CD4-positive, alpha-beta T cell treated with Interferon alpha-2 for 1 hour (primary cell): ENCODE measurements at places on chromosomes 3 and 15.

DNA sequence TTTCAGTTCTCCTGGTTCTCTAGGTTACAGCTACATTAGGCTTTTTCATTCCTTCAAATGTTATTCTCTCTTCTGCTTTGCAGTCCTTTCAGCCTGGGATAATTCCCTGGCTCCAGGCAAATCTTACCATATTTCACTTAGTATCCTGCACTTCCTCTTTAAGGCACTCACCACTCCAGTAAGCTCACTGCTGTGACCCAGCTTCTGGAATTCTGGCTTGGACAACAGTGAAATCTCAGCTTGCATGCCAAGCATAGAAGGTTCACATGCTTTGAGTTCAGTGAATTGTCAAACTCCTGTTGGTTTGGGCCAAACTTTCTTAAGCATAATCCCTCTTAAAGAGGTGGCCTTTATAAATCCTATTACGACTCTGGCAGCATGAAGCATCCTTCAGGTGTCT is 69.4 kb downstream of the SCN10A start:
- no peak for DNase-seq

DNA sequence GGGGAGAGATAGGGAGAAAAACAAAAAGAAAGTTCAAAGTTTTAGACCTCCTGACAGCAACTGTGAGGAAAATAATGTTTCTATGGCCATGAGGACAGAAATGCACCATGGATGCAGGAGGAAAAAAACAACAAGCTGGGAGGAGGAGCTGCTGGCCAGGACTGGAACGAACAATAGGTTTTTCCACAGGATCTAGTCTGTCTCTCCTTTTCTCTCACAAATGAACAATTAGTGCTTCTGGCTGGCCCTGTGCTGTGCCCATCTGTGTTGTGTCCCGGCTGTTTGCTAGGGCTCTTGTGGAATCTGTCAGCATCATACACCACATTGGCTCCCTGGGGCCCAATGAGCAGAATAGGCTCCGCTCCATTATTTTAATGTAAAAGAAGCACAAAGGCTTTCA is 15.2 kb downstream of the GK5 start:
- no peak for DNase-seq

DNA sequence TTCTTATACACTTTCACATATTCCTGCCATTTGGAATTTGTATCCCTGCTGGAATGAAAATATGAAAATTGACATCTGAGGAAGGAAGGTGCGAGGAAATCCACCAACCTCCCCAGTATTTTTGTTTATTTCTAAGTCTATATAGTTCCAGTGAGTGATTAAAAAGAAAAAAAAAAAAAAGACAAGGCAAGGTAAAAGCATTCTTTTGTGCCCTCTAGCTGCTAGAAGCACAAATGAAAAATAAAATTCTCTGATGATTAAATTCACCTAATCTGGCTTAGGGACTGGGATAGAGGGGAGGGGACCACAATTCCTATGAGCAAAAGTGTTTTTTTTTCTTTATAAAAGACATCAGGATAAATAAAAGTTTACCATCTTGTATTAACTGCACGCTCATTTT is 370.9 kb downstream of the NR2F2 start:
- no peak for DNase-seq

DNA sequence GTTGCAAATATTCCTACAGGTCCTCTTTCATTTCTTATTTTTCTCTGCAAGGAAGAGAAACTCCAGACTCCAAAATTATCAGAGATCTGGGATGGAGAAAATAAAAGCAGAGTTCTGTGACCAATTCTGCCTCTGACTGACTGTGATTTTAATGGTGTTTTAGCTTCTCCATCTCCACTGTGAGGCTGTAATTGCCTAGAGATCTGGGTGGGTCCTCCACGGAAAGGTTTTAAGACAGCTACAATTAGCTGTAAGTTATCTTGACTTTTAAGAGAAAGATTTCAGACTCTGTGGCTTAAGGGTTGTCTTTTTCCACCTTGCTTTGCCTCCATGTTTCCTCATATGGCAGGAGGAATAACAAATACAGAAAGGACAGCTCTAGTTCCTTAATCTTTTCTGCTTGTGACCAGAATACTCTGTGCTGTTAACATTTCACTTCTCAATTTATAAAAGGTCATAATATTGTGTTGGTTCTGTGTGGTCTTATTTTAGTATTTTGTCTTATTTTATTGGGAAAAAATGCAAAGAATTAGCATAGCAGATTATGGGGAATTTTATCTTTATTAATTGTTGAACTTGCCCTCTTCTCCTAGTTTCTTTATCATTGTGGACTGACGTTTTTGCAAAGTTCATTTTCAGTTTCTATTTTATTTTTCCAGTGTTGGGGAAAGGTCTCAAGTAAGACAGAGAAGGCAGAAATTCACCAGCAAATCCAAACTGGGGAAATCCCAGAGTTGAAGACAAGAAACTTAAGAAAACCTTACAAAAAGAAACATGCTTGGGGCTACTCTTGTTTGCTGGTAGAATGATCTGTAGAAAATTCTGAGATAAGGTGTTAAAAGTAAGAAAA is 157.9 kb downstream of the RAP2B start:
- DNase-seq, result no peak

DNA sequence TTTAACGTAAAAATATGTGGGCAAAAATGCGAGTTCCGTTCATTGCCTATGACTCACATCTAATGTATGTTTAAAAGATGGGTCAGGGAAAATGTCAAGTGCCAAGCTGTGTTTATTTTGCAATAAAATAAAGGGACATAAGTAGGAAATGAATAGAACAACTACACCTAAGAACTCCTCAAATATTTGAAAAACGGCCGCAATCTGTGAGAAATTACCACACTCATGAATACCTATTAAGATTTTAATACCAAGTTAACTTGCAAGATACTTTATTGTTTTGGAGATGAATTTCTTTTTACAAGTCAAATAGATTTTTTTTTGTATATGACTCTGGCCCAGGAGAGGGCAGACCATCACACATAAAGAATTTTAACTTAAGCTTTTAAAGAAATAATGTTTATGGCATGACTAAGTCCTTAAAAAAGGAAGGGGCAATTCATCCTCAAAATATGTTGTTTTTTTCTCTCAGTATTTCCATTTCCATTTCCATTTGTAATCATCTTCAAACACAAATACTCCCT is 152.7 kb downstream of the SUCNR1 start:
- DNase-seq, result no peak

- DNase-seq, result no peak
Measured at GRCh38 chr15:52005748-52006701, 13.0 kb upstream of the MAPK6 start.

GRCh38 chr3:185351396-185351795 is 11.5 kb upstream of the MAP3K13 start:
- DNase-seq, result no peak

GRCh38 chr15:73732930-73733329 is 20.2 kb downstream of the INSYN1 start:
- no peak for DNase-seq

- DNase-seq, result no peak
Measured at GRCh38 chr3:116000311-116000710, 377.0 kb downstream of the GAP43 start.

DNA sequence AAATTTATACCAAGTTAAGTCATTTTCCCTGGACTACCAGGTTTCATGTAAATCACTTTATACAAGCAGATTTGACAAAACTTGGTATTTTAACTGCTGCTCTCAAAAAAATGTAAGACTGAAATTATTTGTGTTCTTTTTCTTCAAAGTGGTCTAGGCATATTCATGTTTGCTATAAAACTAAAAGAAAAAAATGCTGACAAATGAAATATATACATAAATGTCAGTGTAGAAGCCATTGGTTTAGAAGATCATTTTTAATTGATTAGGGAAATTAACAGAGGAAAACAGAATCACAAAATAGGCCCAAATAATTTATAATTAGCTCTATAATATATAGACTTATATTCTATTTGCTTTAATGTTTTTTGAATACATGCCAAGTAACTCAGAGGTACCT is 523.2 kb downstream of the RBMS3 start:
- no peak for DNase-seq

DNA sequence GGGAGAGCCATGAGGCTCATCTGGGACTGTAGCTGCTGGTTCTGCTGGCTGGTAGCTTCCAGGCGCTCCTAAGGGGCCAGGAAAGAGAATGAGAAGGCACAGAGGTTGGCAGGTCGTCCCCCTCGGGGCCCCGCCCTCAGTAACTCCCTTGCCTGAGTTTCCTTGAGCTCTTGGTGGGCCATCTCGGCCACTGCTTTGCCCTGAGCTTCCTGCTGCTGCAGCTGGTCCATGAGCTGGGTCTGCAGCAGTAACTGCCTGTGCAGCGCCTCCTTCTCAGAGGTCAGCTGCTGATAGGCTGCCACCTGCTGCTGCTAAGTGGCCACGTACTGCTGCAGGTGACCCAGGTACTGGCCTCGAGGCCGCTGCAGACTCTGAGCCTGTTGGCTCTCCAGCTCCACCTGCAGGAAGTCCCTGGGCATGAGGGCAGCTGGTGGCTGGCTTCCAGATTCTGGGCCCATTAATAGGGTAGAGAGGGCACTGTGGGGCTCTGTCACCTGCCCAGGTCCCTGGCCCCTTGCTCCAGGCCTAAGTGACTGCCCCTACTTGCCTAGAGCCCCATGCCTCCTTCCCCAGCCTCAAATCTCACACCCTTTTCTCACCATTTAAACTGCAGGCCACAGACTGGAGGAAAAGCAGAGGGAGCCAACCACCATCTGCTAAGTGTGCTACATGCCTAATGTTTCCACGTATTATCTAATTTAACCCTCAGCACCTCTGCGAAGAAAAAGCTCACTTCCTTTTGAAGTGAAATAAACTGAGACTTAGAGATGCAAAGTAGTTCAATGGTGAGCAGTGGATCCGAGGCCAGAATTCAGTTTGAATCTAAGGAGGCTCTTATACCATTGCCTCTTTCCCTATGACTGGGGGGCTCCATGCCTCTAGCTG is 10.8 kb upstream of the VPS33B start:
- DNase-seq, result peak; percentile 54

GRCh38 chr3:143755978-143756377 is 92.3 kb downstream of the SLC9A9 start:
- DNase-seq, result no peak

- DNase-seq, result no peak
Measured at GRCh38 chr15:87477737-87478686, 778.5 kb downstream of the NTRK3 start.

GRCh38 chr3:90253131-90253530 is 1145.7 kb downstream of the EPHA3 start:
- no peak for DNase-seq

DNA sequence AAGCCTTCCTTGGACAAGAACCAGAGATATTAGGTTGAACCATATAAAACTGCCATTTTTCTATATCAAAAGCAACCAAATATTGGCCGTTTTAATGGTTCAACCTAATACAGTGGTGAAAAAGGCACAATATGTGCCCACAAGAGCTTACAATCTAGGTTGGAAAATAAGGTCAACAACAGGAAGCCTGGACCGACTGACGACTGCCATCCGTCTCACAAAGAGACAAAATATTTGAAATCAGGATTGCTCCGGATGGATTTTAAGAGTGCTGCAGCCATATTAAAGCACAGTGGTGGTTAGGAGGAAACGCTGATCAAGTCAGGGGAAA is 1.4 kb downstream of the AHSG start:
- no peak for DNase-seq

GRCh38 chr15:101391431-101391830 is 96.4 kb upstream of the SNRPA1 start:
- no peak for DNase-seq

- DNase-seq, result no peak
Measured at GRCh38 chr3:177470197-177470941, 273.1 kb upstream of the TBL1XR1 start.

DNA sequence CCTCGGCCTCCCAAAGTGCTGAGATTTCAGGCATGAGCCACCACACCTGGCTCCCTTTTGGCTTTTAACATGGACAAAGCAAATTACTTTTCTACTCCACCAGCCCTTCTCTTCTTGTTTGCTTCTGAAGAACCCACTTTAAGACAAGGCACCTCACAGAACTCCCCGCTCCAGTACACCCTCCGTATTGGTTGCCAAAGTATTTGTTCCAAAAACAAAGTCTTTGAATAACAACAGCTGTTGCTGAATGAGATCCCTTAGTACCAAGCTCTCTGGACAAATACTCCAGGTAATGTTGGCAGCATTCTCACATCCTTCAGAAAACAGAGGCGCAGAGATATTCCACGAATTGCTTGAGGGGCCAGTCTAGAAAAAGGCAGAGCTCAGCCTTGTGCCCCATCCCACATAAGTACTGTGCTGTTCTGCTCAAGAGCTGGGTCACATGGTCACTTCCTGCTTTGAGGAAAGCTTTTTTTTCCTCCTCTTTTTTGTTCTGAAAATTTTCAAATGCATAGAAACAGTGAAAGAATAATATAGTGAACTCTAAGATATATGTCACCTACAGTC is 7.3 kb upstream of the CHCHD6 start:
- DNase-seq, result no peak

DNA sequence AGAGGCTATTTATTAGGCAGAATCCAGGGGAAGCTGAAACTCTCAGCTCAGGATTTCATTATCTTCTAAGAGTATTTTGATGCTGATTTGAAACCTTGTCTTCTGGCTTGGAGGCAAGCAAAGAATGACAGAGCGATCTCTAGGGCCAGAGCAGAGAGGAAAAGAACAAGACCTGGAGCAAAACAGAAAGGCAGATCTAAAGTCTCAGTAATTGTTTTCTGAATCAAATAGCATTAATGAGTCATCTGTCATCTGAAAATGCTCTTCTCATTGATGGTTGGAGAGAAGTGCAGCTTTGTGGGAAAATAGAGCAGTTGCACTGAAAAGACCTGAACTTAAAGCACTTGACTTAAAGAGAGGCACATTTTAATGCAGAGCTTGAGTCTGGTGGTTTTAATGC is 385.9 kb downstream of the RAP2B start:
- no peak for DNase-seq

DNA sequence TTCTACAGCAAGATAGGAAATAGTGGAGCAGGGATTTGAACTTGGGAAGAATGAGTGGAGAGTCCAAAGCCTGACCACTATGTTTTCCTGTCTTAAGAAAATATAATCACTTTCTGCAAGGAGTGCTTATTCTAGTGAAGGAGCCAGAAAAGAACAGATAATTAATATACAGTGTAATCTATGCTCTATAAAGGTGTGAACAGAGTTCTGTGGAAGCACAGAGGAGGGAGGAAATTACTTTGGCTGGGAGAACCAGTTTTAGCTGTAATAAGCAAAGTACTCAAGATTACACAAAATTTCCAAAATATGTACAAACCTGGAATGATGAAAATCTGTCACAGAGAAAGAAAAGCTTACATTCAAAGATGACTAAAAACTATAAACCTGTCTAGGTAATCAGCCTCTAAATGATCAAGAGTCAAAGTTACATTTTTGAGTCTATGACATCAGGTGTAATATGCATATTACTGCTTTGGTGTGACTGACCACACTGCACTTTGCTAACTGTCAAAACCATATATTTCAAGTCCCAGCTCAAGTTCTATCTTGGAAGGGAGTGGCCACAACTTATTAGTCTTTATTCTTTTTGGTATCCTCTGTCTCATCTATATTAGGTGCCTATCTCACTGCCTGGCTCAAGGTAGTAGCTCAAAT is 40.7 kb upstream of the MB21D2 start:
- no peak for DNase-seq
